Activated T-cell treated with anti-CD3 and anti-CD28 coated beads, Interleukin-2, amount 50 U/mL, for 48 hours (primary cell): ENCODE measurements at places on chromosomes 1 and 21.

DNA sequence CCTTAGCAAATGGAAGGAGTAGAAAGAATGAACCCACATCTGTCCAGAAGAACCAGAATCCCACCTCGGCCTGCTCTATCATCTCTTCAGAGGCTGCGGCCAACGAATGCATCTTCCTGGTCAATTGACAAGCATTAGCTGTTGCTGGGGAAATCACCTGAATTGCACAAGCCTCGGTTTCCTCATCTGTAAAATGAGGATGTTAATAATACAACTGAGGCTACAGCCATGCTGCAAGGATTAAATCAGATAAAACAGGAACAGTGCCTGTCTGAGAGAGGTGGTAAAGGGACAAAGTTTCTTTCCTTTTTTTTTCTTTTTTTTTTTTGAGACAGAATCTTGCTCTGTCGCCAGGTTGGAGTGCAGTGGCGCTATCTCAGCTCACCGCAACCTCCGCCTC, 99.8 kb downstream of the KIF14 start:
- DNase-seq, result no peak

- DNase-seq, result no peak
These were observed 17.3 kb upstream of the PIGM start for GRCh38 chr1:160049101-160049500.

GRCh38 chr1:109910963-109911798, 532 bp downstream of the CSF1 start:
- DNase-seq, result no peak

GRCh38 chr1:203158960-203159665, 16.5 kb downstream of the MYBPH start:
- no peak for DNase-seq

GRCh38 chr1:225427235-225428067, at the start of gene LBR:
TSS of gene LBR (minus strand) at chr1:225428038. CDS start at chr1:225424075, 3,963 bp downstream.
- peak; percentile 58 for DNase-seq

GRCh38 chr1:176866011-176866714, 298.3 kb downstream of the ASTN1 start:
- no peak for DNase-seq

DNA sequence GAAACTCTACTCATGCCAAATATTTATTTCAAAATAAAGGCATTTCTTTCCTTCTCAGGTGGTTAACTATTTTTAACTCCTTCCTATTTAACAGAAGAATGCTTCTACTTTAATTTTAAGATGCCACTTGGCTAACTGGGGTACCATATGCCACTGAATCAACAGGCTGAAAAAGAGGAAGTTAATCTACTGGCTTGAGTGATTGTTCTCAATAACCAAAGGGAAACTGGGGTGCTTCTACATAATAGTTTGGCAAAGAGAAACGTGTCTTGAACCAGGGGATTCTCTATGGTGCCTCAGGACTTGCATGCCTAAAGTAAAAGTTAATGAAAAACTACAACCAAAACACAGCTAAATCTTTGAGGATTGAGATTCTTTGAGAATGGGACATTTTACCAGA, 142.6 kb downstream of the DENND1B start:
- DNase-seq, result no peak

DNA sequence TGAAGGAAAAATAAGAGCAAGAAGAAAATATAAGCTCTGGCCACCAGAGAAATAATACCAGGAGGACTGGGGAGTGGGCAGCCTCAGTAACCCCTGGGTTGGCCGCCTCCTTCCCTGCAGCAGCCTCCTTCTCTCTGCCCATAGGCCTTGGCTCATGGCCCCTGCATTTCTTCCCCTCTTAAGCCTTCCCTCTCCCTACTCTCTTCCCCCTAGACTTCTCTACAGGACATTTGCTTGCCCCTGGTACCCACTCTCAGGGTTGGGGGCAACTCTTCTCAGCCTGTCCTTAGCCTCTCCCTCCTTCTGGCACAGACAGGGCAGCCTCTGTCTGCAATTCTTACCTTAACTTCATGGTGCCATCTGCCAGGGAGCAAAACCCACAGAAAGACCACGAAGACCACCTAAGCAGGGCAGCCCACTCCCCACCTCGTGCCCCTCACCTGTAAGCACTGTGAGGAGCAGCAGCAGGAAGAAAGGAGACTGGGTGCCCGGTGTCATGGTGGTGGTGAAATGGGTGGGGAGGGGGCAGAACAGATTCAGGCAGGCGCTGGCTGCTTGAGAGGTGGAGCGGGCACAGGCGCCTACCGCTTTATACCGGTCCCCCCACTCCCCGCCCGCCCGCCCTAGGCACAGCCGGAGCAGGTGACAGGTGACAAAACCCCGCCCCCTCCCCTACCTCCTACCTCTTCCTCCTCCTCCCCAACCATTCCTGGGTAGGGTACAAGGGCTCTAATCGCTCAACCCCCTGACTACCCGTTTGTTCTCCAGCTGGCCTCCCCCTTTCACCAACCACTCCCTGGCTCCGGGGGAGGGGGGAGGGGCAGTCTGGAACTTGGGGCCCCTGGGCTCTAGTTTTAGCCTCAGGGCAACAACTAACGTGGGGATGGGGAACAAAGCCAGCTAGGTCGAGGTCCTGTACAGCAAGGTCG, 15.1 kb downstream of the THBS3 start:
- peak; percentile 36 for DNase-seq

GRCh38 chr1:197933647-197934046, 16.5 kb downstream of the LHX9 start:
- DNase-seq, result no peak

DNA sequence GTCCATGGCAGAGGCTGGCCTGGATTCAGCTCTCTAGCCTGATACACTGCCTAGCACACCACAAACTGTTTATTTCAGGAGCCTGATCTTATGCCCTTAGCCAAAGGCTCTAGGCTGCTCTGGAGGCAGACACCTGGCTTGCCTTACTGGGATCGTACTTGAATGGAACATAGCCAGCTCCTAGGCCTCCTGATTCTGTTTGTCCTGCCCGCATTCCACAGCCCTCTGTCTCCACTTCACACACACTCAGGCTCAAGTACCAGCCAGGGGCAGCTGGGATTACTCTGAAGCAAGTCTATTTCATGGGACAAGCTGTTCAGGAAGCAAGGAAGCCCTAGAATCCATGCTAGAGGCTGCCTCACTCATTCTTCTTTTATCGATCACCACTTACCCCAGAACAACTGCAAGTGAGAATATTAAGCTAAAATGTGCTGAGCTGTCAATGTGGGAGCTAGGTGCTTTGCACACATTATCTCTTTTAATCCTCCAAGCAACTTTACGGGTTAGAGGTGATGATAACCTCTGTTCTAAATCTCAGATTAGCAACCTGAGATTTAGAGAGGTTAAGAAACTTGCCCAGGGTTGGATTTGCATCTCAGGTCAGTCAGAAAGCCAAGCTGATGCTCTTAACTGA, 31.1 kb upstream of the CYP4B1 start:
- DNase-seq, result no peak

- DNase-seq, result no peak
These were observed 67.3 kb upstream of the MAP10 start for GRCh38 chr1:232737917-232738316.

DNA sequence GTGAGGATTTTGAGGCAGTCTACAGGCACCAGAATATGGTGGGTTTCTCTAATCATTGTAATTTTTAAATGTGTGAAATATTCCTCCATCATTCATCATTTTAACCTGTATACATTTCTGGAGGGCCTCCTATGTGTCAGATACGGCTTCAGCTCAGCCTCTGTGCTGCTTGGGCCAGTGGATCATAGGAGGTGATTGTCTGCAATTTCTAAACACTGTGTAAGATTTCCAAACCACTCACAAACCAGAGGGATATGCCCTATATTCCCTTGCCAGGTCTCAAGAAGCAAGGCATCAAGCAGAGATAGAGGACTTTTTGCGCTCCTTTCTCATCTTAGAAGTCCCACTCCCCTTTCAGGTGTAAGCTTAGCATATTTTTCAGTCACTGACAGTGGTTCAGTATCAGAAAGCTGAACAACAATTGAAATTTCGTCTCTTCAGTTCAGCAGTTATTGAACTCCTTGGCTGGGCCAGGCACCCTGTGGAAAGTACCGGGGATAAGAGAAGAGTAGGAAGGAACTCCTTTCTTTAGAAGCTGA, 190.9 kb downstream of the NFIA start:
- no peak for DNase-seq

- DNase-seq, result no peak
These were observed 2.4 kb downstream of the PTPN14 start for GRCh38 chr1:214548988-214549387.

DNA sequence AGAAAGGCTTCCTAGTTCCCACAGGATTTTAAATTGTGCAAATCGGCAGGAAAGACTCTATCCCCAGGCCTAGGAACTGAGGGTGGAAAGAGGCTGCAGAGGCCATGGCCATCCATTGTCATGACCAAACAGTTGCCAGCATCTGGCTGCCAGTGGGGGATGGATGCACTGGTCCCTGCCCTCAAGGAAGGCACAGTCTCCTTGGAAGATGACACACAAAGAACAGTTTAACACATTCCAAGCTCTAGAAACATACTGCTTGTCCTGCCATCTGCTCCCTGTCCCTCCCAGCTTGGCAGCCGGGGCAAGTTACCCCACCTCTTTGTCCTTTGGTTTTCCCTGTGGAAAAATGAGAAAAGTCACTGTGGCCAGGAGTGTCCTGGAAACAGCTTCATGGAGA, 83.2 kb downstream of the BCAR3 start:
- DNase-seq, result no peak

DNA sequence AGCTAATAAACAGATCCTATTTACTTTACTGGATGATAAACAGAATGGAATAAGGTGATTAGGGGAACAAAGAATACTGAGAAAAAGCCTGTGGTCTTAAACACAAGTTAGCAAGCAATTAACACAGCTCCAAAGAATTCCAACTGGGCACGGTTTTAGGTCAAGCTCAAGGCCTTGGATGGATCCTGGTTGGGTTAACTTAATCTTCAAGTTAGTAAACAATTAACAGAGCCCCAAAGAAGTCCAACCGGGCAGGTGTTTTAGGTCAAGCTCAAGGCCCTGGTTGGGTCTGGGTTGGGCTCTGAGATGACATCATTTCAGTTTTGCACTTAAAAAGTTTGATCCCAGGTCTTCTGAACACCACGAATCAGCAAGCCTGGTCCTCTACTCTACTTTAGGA, 1086.3 kb upstream of the TMPRSS15 start:
- DNase-seq, result no peak

DNA sequence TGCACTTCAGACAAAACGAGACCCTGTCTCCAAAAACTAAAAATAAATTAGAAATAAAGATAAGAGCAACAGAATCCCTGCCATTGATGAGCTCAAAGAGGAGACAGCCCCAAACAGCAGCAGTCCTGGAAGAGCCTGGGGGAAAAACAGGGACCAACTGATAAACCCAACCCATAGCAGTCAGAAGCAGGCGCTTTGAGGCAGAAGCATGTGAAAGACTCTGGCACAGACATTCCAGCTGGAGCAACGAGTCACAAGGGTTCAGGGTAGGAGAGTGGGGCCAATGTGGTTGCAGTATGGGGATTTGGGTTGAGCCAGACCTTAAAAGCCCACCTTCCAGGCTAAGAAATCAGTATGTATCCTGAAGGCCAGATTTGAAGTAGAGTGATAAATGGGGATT, 78.5 kb downstream of the MPZL1 start:
- no peak for DNase-seq

GRCh38 chr1:153631047-153632022, 2.5 kb upstream of the CHTOP start:
- DNase-seq, result no peak

DNA sequence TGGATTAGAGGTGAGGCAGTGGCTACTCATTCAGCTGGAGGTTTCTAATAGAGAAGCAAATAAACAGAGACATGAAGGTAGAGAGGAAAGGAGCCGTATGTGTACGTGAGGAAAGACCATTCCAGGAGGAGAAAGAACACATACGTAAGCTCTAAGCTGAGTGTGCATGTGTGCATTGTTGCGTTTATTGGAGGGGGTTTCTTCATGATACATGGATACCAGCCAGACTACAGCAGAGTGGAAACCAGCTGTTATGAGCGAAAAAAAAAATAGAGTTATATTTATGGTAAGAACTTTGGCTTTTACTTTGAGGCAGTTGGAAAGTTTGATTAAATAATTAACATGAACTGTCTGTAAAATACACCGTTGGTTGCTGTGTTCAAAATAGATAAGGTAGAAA, 173.4 kb upstream of the RGS18 start:
- DNase-seq, result no peak

DNA sequence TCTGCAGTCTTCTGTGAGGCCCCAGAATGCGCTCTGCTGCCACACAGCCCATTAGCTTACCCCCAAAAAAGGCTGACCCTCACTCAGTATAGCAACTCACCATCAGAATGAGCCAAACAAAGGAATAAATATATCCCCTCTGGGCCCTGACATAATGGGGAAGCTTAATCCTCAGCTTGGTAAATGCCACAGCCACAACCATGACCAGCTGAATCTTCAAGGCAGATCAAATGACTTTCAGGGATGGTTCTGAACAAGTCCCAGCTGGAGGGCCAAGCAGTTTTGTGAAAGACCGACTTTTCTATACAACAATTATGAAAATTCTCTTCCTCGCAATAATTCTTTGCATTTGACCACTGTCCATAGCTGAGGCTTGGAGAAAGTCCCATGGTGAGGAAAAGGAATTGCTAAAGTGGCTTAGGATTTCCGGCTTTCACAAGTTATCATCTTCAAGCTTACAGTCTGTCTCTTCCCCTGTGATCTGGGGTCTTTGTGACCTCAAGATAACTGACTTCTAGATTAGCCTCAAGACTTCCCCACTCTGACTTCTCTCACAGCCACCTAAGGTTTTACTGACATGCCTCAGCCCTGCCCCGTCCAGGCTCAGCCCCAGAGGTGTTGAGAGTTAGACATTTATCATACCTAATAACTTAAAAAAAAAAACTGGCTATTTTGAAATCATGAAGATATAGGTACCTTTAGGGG, 47.8 kb upstream of the PBX1 start:
- DNase-seq, result no peak

GRCh38 chr1:241706967-241707366, 54.9 kb downstream of the WDR64 start:
- no peak for DNase-seq

DNA sequence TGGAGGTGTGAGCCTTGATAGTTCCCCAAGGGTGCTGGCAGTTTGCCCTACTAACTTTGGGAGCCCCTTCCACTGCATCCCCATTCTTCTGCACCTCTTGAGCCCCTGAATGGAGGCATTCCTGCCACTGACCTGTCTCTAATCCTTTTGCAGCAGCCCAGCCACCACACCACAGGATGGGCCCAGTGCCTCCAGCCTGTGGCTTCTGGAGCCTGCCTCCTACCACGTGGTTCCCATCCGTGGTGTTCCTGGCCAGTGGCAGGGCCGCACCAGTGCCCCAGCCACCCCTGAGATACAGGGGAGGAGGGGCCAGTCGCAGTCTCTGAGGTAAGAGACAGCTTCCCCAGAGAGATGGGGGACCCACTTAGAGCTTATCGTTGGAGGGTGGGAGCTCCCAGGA, 14.4 kb downstream of the INAVA start:
- no peak for DNase-seq
